ENCODE measurements at places on chromosomes 2 and 18. TPM values are rescaled to one million over a fixed set of nuclear protein-coding genes. Genes with fewer than 3 reads are reported as not detected.

DNA sequence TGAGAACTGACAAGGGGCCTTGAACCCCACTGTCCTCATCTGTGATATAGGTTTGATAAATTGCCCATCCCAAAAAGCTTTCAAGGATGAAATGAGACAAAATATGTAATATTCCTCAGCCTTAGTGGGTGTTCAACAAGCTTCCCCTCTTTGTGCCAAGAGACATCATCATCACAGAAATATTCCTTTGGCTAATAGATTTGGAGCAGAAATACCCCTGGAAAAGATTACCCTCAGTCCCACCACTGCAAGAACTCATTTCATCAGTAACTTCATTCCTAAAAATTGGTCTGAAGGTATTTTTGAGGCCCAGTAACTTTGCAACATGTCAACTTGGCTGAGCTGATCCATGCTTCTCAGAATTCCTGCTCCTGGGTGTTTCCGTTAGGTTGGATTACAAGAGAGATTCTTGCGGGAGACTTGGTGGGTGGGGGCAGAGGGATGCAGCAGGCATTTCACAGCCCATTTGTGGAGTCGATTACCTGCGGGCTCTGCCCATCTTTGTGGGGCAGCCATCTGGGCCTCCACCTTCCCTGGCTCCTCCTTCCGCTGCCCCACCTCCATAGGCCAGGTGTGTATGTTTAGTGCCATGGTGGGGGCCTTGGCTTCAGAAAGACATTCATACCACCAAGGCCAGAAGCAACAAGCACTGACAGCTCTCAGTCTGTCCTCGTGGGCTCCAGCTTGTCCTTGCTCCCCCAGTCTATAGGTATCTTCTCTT is 263.9 kb downstream of the GLI2 start:
- H3K36me3 ChIP-seq = no peaks in the 10 kb centered on the region
- no peak overlapping the region for H3K27ac ChIP-seq
- H3K27me3 ChIP-seq = peaks cover 4% of the 10 kb centered on the region
- no peak for DNase-seq

DNA sequence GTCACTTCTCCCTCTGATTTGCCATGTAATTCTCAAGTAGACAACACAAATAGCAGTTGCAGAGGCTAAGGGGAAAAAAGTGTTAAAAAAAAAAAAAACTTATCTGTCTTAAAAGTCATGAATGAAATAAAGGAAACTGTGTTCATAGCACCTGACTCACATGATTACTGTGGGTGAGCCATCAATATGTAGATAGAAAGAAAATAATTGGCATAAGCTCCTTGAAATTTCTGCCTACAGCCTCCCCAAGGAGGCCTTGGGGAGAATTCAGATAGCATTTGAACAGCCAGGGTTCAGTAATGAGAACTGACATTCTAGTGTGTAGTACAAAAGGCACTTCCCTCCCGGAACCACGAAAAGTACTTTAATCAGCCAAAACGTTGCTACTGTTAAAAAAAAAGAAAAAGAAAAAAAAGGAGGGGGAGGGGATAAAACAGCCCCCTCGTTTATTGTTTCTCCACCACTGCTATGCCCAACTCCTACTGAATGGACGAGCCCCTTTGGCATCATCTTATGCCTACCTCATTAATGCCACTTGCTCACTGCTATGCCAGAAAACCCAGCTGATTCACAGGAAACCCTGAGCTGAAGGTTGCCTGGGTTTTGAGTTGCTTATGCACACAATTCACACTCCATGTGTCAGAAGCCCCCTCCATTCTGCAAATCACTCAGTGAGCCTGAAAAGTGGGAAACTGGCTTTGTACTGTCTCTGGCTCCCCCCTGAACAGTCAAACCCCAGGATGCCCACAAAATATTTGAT is 65.5 kb upstream of the KLF7 start:
- H3K27me3 ChIP-seq = no peaks in the 10 kb centered on the region
- no peak for DNase-seq
- no peak overlapping the region for H3K27ac ChIP-seq

DNA sequence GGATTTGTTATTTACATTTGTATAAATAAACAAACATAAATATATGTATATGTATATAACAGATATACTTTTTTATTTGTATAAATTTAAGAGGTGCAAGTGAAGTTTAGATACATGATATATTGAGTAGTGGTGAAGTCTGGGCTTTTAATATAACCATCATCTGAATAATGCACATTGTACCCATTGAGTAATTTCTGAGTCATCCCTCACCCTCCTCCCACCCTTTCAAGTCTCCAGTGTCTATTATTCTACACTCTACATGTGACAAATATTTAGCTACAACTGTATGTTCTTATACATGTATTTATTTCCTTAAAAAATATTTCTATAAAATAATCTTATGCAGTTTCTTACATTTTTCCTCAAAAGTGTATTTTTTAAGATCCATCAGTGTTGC is 358.7 kb upstream of the TFPI start:
- no peaks in the 10 kb centered on the region for H3K4me1 ChIP-seq
- no peaks in the 10 kb centered on the region for H3K27me3 ChIP-seq
- no peak for DNase-seq
- no peak overlapping the region for H3K27ac ChIP-seq

The IL1RN gene
- total RNA-seq = 0.37 TPM

- no peak overlapping the region for H3K4me3 ChIP-seq
- no peak for DNase-seq
- H3K4me1 ChIP-seq = peaks cover 2% of the 10 kb centered on the region
- no peaks in the 10 kb centered on the region for H3K27me3 ChIP-seq
- peaks cover 6% of the 10 kb centered on the region for H3K36me3 ChIP-seq
- H3K27ac ChIP-seq = no peak overlapping the region
Observed at GRCh38 chr18:777021-777420, 35.0 kb downstream of the YES1 start.

GRCh38 chr2:181779288-181780021 is 99.1 kb upstream of the NEUROD1 start:
- peaks cover 3% of the 10 kb centered on the region for H3K4me1 ChIP-seq
- peaks cover 4% of the 10 kb centered on the region for H3K27me3 ChIP-seq
- no peak overlapping the region for H3K4me3 ChIP-seq
- H3K36me3 ChIP-seq = no peaks in the 10 kb centered on the region
- H3K27ac ChIP-seq = no peak overlapping the region

The RSAD2 gene
- total RNA-seq = 101 TPM

DNA sequence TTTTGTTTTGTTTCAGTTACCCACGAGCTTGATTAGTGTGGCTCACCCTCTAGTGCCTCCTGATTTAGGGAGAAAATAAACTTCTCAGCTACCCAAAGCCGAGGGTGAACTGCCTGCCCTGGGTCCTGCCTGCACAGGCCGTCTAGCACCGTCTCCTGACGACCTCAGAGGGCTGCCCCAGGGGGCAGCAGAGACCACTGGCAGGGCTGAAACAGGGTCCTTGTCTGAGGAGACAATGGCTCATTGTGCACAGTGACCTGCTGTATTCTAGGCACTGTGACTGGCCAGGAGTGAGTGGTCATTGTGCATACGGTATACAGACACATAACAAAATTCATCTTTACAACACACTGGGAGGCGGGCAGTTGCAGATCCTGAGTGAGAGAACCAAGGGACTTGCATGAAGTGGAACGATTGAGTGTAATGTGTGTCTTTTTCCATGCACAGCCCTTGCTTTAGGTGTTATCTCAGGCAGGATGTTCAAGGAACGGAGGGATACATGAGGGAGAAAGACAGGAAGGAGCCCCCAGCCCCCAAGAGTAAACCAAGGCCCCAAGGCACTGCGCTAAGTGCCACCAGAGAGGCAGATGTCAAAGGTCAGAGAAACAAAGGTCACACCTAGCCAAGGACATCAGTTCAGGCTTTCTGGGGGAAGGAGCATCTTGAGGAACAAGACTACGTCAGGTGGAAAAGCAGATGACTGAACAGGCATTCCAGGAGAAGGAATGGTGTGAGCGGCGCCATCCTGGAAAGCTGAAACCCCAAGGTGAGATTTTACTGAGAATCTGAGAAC is 421.3 kb downstream of the LPIN1 start:
- H3K36me3 ChIP-seq = peaks cover 2% of the 10 kb centered on the region
- no peak overlapping the region for H3K27ac ChIP-seq
- H3K27me3 ChIP-seq = peaks cover 5% of the 10 kb centered on the region
- DNase-seq = no peak
- H3K4me3 ChIP-seq = no peak overlapping the region
- peaks cover 22% of the 10 kb centered on the region for H3K4me1 ChIP-seq

GRCh38 chr2:85413592-85414420 is 3.6 kb upstream of the CAPG start:
- peaks cover 2% of the 10 kb centered on the region for H3K36me3 ChIP-seq
- H3K27ac ChIP-seq = peak overlapping the region; percentile 86
- DNase-seq = peak; percentile 41
- H3K4me1 ChIP-seq = peaks cover 63% of the 10 kb centered on the region

GRCh38 chr2:26671691-26672090 is 20.8 kb upstream of the KCNK3 start:
- H3K36me3 ChIP-seq = no peaks in the 10 kb centered on the region
- H3K4me1 ChIP-seq = no peaks in the 10 kb centered on the region
- no peak overlapping the region for H3K27ac ChIP-seq

DNA sequence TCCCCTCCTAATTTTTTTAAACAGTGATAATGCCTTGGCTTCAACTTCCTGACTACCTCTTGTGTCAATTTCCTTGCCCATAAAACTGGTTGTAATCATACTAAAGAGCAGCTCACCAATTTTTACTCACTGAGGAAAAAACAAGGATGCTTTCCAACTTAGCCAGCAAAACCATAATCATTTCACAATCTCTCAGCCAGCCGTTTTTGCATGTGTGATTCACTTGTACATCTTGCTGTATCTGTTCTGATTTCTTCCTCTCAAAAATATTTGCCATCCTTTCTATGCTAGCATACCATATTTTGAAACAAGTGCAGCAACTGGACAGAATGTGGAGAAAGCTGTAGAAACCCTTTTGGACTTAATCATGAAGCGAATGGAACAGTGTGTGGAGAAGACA is 60.7 kb downstream of the RAB27B start:
- H3K4me1 ChIP-seq = no peaks in the 10 kb centered on the region
- H3K4me3 ChIP-seq = no peak overlapping the region
- peaks cover 7% of the 10 kb centered on the region for H3K36me3 ChIP-seq
- H3K27ac ChIP-seq = no peak overlapping the region

DNA sequence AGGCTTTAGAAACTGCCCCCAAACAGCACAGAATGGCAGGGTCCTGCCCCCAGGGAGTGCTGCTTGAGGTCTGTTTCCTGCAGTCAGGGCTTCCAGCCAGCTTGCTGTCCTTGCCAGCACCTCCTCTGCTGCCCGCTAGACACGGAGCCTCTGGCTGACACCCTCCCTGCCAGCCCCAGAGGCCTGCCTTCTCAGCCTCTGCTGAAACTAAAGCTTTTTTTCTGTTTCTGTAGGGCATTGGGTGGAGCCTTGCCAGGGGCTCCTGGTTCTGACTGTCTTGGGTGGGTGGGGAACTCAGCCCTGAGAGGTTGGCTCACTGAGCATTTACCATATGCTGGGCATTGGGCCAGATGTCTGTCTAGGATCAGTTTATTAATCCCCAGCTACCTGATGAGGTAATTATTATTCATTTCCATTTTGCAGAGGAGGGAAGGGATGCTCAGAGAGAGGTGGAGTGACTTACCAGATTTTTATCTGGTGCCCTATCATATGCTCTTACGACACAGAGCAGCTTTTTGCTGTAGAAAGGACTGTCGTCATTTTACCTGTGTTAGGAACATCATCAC is 35.4 kb downstream of the INPP4A start:
- DNase-seq = peak; percentile 54
- H3K27ac ChIP-seq = peak overlapping the region; percentile 92
- H3K4me1 ChIP-seq = peaks cover 99% of the 10 kb centered on the region

The HJURP gene
- 139 TPM for total RNA-seq

The CNGA3 gene
- total RNA-seq = not detected

- no peaks in the 10 kb centered on the region for H3K27me3 ChIP-seq
- no peaks in the 10 kb centered on the region for H3K4me1 ChIP-seq
Observed at GRCh38 chr2:238096311-238097011, 3.7 kb upstream of the ESPNL start.

The SUCLG1 gene
- 73.4 TPM for total RNA-seq

DNA sequence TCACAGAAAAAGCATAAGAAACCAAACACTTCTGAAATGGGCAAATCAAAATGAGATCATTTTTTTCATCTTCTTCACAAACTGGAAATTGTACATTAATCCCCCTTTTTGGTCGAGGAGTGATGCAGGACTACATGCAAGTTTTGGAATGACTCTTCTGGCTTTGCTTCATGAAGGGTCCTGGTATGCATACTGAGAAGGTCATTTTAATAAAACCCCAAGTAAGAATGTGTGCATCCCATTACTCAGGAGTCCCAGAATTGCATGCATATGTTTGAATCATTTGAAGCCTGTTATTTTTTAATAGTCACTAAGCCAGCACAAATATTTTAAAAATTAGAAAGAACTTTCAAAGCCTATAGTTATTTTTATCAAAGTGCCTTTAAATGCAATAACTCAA is 16.7 kb upstream of the EHBP1 start:
- no peak for DNase-seq
- H3K4me1 ChIP-seq = no peaks in the 10 kb centered on the region
- peaks cover 34% of the 10 kb centered on the region for H3K27me3 ChIP-seq
- no peak overlapping the region for H3K4me3 ChIP-seq
